Activated naive CD8-positive, alpha-beta T cell treated with anti-CD3 and anti-CD28 coated beads, Interleukin-2, amount 50 U/mL, for 16 hours (primary cell): ENCODE measurements at places on chromosomes 3 and 15.

- no peak for DNase-seq
Observed at GRCh38 chr3:46479696-46480095, 15.0 kb upstream of the LTF start.

GRCh38 chr15:78682004-78682651, 41.1 kb upstream of the CHRNB4 start:
- no peak for DNase-seq

DNA sequence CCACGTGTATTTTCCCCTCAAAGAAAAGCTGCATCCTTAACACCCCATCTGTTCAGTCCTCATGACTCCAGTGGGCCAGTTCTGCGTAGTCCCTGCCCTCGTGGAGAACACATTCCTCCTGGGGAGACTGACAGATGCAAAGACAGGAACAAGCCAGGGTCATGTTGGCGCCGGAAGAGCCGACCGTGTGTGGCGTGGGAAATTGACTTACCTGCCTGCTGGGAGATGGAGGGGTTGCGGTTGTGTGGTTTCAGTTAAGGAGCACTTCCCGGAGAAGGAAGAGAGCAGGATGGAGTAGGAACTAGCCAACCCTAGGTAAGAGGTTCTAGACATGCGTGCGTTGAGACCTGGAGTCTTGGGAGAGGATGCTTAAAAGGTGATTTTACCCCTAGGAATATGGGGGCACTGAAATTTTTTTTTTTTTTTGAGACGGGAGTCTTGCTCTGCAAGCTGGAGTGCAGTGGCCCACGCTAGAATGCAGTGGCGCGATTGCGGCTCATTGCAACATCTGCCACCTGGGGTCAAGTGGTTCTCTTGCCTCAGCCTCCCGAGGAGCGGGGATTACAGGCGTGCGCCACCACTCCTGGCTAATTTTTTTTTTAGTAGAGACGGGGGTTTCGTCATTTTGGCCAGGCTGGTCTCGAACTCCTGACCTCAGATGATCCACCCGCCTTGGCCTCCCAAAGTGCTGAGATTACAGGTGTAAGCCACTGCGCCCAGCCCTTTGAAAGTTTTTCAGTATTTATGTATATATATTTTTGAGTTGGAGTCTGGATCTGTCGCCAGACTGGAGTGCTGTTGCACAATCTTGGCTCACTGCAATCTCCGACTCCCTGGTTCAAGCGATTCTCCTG, 1.4 kb downstream of the VHL start:
- no peak for DNase-seq

- DNase-seq, result no peak
Observed at GRCh38 chr3:184317201-184317600, 2.8 kb downstream of the EIF4G1 start.

DNA sequence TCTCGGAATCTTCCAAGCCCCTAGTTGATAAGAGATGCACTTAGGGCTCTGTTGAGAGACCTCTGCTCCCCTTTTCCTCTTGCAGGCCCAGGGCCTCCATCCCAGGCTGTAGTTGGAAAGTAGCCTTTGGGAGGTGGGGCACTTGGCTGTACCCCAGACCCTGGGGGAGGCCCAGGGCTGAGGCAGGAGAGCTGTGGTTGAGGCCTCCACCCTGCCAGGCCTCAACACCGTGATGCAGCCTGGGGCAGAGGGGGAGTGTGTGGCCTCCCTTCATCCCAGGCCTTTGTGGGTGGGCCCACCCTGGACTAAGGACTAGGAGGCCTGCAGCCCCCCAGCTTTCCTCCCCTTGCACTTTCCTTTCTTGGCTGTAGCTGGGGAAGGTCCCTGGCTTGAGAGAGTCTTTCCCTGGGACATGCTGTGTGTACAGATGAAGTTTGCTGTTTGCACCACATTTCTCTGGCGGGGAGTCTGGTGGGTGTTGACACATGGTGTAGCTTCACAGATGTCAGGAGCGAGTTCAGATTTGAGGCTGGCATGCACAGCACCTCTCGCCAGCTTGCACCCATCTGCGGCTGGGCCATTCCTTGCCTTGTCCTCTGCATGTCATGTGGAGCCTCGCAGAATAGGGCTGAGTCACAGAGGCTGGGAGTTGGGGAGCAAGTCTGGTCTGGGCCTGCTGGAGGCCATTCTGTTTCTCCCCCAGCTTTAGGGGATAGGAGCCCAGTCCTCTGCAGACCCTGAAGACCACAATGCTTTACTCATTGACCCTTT, 13.7 kb downstream of the PLEKHO2 start:
- no peak for DNase-seq

GRCh38 chr15:41886741-41887140, 7.1 kb downstream of the SPTBN5 start:
- DNase-seq, result no peak

DNA sequence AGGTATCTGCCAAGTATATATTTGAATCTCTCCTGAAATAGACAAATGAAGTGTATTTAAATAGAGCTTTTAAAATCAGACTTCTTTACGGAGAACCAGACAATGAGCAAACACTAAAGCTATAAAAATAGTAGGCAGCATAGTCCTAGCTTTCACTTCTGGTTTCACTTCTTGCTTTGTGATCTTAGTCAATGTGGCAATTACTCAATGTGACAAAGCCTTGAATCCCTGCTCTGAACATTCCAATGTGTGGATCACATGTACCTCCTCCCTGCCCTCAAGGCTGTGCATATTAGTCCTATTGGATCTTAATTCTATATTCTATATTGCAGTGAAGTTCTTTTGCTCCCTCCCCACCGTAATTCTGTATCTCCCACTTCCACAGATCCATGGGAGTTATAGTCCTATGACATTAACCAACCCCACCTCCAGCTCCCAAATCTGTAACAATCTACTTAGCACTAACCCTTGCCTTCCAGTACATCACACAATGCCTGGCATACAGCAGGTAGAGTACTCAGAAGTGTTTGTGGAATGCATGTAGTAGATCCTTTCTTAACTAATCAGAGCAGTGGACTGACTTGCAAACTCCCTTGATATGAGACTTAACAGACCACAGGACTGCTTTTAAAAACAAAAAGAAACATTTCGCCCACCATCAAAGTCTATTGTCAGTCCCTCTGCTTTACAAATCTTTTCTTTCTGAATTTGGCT, 24.3 kb upstream of the CP start:
- DNase-seq, result no peak

DNA sequence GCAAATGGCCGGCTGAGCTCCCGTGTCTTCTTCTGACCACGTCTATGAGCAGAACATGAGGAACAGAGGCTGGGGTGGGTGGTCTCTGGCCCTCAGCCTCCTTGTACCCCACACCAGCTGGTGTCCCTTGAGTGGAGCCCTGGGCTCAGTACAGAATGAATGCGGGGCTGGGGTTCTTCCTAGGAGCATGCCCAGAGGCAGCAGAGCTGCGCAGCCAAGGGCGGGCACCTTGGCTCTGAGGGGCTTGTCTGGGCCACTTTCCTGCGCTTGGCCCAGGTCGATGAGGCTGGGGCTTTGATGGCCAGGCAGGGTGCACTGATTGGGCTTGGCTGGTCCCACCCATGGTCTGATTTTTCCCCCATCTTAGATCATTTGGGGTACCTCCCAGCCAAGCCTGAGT, 6.4 kb downstream of the SCN5A start:
- no peak for DNase-seq

DNA sequence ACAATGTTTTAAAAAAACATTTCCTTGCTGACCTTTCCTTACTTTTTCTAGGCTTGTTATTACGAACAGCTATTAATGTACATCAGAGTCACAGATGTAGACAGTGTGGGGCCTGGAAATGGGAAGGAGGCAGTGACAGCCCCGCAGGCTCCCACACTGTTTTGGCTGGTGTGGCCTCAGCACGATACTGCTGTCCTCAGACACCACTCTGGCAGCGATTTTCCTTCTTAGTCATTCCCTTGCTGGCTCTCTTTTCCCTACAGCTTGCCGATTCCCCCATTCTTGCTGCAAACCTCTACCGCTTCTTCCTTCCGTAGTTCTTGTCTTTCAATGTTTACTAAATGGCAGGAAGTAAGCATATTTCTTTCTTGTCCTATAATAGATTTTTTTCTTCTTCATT, 113.1 kb downstream of the ABI3BP start:
- DNase-seq, result no peak

GRCh38 chr3:194132465-194133286, 3.3 kb upstream of the HES1 start:
- no peak for DNase-seq

DNA sequence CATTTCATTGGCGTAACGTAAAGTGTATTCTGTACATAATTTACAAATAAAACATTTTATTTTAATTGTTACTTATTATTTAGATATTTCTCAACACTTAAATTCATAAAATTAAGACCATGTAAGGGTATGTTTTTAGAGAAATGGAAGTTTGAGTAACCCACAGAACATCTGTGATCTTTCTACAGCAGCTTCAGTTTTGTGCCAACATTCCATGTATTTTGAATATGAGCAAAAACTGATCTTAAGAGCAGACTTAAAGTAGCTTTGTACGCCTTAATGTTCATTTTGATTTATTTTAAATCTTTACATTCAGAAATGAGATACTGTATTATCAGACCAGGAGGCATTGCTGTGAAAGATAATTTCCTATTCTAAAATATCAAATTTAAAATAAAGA, 27.2 kb downstream of the SEC62 start:
- no peak for DNase-seq

DNA sequence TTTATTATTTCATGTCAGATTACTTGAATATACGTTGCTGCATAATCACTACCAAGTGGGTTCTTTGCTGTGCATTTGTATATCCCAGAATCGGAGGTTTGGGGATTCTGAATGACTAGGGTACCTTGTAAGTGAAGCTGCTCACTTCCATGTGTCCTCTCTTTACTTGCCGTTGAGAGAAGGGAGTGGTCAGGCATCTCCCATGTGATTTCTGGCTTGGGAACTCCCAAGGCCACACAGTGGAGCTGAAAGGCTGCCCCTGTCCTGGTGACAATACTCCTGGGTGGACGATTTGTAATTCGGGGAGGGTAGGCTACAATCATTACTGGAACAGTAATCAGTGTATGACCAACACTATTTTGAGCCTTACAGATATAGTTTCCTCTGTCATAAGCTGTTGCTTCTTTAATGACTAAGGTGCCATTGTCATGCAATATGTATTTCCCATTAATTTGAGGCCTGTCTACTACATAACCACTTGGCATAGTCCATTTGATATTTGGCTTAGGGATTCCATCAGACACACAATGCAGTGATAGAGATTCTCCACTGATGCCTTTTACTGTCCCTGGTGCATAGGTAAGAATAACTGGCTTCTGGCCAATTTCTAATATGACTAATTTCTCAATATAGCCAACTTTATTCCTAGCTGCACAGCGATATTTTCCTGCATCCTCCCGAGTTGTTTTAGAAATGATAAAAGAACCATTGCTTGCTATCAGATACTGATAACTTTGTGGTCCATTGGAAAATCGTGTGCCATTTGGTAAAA, 24.0 kb downstream of the IGSF10 start:
- DNase-seq, result no peak

- DNase-seq, result no peak
Observed at GRCh38 chr15:29570121-29570947, 251.9 kb downstream of the TJP1 start.

DNA sequence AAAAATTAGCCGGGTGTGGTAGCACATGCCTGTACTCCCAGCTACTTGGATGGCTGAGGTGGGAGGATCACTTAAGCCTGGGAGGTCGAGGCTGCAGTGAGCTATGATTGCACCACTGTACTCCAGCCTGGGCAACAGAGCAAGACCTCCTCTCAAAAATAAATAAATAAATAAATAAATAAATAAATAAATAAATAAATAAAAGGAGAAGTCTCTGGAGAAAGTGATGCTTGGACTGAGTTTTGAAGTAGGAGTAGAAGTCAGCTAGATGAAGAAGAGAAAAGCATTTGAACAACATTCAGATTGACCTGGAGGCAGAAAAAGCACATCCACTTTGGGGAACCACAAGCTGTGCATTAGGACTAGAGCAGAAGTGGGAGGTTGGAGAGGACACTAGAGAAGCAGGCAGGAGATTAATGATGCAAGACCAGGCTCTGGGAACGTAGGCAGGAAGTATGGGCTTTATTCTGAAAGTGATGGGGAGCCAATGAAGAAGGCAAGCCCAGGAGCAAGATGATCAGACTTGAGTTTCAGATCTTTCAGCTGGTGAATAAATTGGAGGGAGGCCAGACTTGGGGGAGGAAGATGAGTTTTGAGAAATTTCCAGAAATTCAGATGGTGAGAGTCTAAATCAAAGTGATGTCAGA, 48.7 kb downstream of the KLHL6 start:
- DNase-seq, result no peak

DNA sequence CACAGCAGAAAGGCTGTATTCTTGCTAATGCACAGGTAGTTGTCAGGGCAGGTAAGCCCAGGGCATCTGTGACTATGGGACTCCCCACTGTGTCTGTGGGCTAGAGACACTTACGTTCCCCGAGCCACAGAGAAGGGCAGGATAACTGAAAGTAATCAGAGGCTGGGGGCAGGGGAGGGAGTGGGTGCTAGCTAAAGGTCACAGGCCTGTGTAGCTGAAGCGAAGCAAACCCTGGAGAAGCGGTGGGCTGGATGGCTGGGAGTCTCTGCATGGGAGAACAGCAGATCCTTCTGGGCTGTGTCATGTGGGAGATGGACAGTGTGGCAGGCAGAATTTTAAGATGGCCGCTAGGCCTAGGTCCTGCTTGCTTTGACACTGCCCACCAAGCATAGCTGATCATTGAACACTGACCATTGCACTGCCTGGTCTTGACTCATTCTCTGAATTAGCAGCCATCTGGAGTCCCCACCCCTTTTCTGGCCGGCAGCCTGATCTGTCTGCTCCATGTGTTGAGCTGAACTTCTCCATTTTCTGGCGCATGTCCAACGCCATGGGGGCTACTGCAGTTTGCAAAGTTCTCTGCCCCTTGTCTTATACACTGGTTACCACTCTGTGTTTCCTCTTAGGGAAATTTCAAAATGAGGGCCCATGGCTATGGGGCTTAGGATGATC, 110.0 kb downstream of the DGKG start:
- DNase-seq, result no peak

GRCh38 chr3:167251678-167252077, 128.4 kb downstream of the ZBBX start:
- no peak for DNase-seq

- no peak for DNase-seq
Observed at GRCh38 chr3:193190146-193190786, 50.8 kb upstream of the PLAAT1 start.

DNA sequence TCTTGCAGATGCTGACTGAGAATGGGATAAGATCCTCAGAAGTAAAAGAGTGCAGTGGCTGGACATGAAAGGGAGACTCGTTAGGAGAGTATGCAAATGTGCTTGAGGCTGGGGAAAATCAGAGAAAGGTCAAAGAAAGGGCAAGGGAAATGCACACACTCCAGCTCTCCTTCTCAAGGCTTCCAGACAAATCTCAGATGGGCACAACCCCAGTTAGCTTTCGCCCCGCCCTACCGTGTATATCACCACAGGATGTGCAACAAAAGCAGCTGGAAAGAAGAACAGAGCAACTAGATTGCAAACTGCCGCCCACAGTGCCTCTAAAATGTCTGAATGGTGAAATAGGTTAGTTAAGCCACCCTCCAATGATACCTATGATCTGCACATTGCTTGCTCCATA, 63.9 kb downstream of the CERS3 start:
- no peak for DNase-seq

DNA sequence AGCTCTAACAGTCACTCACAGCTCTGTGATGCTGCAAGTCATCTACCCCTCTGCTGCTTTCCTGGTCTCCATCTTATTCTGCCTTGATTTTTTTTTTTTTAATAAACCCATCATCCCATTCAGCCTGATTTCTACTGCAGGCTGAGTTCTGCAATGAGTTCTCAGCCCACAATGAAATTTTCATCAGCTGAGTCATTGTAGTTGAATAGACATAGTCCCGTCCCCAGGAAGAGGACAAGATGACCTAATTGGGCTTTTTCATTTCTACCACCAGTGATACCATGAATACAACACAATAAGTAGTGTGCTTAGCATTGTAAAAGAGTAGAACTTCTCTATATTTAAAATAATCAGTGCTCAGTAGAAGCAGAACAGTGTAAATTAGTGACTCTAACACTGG, 59.3 kb downstream of the C3orf85 start:
- no peak for DNase-seq
